ENCODE measurements at places on chromosomes 4 and X.

- DNase-seq: no peak
Measured at GRCh38 chrX:101108284-101108683, 10.3 kb downstream of the CENPI start.

DNA sequence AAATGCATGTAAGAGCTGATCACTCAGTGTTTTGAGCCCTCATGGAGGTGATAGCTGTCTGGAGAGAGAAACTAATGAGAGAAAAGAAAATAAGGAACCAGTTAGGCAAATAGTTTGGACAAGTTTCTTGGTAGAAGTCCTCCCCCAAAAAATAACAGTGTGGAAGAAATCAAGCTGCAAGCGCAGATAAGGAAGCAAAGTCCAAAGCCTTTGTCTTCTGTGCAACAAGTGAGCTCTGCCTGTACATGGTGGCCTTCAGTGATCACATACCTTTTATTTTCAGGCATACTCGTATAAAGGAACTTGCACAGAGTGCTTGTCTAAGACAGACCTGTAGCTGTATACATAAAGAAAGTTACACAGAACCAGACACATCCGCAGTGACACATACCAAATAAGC, 2.5 kb upstream of the UGT2A3 start:
- no peak for DNase-seq

DNA sequence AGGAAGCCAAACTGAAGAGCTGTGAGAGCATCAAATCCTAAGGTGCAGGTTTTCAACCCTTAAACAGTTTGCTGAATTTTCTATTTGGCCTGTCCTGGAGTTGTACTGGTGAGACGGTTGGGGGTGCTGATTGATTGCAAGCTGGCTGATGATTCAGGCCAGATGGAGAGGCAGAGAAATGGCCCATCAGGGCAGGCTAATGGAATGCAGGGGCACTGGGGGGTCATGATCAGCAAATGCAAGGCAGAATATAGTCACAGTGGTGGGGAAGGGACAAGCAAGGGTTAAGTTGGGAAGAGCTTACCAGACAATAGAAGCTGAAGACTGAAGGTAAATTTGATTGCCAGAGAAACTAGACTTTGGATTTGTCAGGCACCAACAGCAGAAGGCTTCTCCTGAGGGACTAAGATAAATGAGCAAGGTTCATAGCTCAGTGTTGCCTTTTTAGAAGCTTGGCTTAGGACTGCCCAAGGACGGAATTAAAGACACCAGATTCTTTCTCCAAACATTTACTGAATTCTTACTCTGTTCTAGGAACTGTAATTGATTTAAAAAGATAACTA, 4.3 kb upstream of the AADAT start:
- no peak for DNase-seq

DNA sequence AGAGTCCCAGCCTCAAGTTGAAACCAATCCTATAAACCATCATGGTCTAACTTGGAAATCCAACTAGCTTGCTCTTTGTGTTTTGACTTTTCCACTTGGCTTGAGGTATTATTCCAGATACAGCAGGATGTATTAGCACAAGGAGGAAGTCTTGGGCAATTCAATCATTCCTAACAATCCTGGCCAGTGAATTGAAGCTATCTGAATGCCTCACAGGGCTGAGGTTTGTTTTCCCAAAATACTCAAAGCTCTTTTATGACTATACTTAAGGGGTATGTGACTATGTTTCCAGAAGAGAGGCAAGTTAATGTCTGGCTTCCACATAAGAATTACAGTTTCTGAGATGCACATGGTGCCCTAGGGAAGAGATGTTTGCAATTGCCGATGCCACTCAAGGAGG, 66.8 kb upstream of the SH3RF1 start:
- DNase-seq: no peak

DNA sequence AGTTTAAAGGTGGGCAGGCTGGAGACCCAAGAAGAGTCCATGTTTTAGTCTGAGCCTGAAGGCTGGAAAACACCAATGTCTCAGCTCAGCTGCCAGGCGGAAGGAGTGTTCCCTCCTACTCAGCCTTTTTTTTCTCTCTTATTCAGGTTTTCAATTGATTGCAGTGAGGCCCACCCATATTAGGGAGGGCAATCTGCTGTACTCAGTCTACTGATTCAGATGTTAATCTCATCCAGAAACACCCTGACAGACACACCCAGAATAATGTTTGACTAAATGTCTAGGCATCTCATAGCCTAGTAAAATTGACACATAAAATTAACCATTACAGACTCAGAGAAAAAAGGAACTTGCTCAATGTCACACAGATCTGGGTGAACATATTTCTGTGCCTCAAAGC, 347.1 kb downstream of the GBA3 start:
- DNase-seq: no peak

DNA sequence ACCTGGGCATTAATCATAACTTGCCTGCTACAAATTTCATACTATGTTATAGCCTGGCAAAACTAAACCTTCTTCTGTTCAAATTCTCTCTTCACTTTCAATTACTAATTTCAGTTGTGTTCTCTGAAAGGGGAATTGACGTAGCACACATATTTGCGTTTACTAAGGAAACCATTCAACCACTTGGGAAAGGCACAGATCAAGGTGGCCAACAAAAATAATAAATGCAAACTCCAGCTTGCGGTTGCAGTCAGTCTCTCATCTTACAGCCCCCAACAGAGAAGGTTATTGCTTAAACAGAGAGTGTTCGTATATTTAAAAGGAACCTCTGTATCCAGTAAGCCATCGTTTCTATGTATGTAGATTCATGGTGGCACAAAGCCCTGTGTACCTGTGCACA, 4.0 kb downstream of the SRPX start:
- DNase-seq: no peak
